Muscle of back (tissue), 13 donors: ENCODE measurements at places on chromosomes 7 and 10.

DNA sequence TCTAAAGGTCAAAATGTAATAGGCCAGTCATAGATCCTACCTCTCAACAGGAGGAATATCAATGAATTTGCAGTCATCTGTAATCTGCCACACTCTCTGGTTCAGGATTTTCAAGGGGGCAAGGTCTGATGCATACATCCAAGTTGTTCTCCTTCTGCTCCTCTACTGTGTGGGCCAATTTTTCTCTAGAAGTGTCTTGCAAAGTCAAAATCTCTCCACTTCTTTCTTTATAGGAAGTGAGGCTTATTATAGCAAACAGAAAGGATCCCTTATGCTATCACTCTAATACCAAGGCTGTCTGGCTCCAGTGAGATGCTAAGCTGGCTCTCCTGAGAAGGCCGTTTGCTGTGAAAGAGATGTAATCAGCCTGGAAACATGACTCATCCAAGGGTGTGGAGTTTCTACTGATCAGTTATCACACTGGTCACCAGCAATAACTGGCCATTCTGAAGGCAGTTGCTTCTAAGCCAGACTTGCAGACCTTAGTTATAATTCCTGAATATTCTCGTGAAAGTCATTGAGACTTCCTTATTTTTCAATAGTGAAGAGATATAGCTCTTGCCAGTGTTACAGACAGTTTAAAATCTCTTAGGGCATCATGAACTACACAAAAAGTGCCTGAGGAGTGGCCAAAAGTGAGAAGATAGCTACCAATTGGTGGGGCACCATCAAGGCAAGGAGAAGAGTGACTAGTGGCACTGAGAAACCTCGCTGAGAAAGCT, 43.2 kb upstream of the LRGUK start:
- no peak for DNase-seq

- DNase-seq, result no peak
Measured at GRCh38 chr7:5872326-5872725, 8.3 kb upstream of the OCM start.

GRCh38 chr10:111146025-111146640, 69.3 kb downstream of the ADRA2A start:
- no peak for DNase-seq

- DNase-seq, result no peak
Measured at GRCh38 chr7:68544851-68545250, 1053.4 kb upstream of the AUTS2 start.

DNA sequence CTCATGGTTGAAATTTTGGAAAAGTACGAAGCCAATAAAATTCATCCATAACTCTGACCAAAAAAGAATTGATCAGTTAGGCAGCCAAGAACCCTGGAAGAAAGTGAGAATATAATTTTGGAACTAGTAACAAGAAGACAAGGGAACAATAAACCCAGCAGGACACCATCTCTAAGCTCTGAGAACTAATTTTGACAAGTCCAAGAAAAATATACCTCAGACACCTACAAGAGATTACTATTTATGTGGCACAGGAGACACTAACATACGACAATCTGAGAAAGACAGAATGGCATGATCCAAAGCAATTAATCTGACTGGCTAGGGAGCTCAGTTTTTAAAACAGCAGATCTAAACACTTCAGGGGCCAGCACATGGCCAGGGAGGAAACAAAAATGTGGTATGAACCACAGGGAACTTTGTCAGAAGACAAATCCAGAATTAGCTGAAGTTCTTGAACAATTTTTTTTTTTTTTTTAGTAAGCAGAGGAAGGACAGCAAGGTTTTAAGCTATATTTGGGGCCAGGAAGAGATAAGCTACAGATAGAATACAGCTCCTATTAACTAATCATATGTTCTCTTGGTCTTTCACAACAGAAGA, 38.9 kb downstream of the PARD3 start:
- no peak for DNase-seq

DNA sequence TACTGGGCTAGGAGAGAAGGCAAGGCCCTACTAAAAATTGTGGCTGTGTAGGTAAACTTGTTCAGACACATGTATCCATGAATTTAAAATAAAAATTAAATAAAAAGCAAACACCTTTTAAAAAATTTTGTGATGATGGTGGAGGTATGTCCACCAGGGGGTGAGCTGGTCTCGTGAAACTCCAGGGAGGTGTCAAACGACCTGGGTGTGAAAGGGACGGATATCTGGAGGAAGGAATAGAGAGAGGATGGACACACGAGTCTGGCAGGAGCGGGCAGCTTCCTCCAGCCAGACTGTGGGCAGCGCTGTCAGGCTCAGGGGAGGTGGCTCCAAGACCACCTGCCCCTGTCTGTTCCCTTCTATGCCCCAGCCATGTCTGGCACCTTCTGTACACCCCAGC, 34.8 kb upstream of the DMBT1 start:
- no peak for DNase-seq

GRCh38 chr10:116421815-116422214, 5.8 kb upstream of the PNLIPRP3 start:
- no peak for DNase-seq
